ENCODE measurements at places on chromosomes 3 and 15.

- no peak for DNase-seq
These were observed 87.0 kb downstream of the CFAP20DC start for GRCh38 chr3:58962816-58963215.

DNA sequence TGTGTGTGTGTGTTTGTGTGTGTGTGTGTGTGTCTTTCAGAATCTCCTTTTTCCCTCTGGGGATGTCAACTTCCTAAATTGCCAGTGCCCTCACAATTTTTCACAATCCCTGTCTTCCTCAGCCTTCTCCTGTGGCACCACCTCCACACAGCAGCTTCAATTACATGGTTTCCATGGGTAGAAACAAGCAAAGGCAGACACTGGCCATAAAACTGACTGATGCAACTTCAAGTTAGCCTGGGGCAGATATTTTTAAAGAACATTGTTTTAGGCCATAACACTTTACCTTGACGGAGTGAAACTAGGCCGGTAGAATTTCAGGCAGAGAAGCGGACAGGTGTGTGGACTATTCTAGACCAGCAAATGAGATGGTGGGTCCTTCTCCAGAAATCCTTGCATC, 405.8 kb upstream of the SUCLG2 start:
- DNase-seq: no peak

DNA sequence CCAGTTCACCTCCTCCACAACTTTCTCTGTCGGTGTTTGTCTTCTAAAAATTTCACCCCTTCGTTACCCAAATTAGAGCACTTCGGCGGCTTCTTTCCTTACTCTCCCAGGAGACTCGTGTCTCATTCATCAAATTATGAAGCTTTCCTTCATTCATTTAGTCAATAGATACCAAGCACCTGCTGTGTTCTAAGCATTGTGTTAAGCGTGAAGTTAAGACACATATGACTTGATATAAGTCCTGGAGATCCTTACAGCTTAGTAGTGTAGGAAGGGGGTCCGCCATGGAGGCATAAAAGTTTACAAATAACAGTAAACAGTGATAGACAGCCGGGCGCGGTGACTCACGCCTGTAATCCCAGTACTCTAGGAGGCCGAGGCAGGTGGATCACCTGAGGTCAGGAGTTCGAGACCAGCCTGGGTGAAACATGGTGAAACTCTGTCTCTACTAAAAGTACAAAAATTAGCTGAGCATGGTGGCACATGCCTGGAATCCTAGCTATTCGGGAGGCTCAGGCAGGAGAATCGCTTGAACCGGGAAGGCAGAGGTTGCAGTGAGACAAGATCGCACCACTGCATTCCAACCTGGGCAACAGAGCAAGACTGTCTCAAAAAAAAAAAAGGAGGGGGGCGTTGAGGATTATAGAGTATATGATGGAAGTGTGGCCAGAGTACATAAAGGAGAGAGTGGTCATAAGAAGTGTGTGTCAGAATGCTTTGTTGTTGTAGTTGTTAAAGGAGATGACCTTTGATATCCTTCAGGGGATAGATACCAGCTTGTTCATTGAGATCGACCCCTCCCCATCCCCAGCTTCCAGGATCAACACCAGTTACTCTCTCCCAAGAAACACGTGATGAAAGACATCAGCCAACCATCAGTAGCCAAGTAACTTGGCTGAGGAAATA, 744 bp upstream of the CCDC32 start:
- DNase-seq: no peak

GRCh38 chr3:134630506-134630905, 20.3 kb downstream of the KY start:
- DNase-seq: no peak

DNA sequence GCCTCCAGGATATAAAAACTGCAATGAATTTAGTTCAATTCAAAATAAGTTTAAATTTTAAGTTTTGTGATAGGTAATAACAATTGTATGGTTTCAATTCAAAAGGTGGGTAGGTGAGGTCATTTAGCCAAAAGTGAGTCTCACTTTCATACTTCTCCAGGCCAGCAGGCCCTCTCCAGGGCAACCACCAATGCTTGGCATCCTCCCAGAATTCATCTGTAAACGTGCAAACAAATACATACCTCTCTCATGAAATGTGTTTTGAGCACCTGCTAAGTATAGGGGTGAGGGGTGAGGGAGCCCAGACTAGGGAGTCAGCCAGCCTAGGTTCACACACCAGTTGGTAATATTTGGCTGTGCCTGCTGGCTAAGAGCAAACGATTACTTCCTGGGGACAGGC, 22.0 kb upstream of the RBSN start:
- DNase-seq: no peak

DNA sequence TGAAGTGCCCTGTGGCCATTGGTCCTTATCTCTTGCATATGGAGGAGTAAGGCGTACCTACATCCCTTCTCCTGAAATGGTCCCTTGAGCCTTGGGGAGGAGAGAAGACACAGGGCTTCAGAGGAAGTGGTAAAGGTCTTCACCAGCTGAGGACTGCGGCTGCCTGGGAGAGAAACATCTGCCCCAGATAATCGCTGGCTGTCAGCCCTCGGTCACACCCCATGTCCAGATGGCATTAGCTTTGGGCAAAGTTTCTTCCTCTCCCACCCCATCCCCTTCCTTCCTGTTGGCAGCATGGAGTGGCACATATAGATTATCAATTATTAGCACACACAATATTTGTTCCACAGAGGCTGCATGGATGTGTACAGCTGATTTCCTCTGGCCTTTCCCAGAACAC, 61.6 kb downstream of the LRTM1 start:
- DNase-seq: no peak

DNA sequence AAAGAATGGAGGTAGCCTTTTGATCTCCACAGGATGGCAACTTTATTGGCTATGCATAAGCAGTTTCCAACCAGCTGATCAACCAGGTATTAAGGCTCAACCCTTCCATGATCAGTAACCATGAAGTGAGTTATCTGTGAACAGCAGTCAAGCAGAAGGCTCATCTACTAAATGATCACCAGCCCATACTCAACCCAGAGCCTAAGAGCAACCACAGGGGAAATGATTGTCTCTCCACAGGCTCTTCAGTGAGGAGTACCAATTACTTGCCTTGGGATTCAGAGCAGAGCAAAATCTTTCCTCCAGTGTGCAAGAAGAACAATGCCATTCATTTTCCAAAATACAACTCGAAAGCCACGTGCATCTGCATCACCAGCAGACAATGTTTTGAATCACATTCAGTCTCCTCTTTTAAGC, 754.8 kb downstream of the ROBO1 start:
- DNase-seq: no peak

DNA sequence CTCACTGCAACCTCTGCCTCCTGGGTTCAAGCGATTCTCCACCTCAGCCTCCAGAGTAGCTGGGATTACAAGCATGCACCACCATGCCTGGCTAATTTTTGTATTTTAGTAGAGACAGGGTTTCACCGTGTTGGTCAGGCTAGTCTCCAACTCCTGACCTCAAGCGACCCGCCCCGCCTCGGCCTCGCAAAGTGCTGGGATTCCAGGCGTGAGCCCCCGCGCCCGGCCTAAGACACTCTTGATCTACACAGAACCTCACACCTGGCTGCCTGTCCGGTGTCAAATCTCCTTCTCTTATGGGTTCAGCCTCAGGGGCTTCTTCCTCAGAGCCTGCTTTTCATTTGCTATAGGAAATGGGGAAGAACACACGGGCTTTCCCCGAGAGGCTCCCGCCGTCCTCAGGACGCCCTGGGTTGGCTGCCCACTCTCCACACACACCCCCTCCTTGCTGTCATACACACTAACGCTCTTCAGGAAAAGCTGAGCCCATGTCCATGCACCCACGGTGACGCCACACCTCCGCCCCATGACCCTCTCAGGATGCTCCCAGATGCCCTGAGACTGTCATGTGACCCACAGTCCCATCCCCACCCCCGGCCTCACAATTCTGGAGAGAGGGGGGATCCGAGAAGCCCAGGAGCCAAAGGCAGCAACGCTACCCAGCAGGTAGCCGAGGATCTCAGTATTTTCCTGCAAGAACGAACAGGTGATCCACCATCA, 10.4 kb downstream of the TMEM44 start:
- no peak for DNase-seq

GRCh38 chr15:42048080-42048820, 27.4 kb upstream of the PLA2G4E start:
- DNase-seq: no peak

- no peak for DNase-seq
These were observed 24.3 kb downstream of the PLA2G4F start for GRCh38 chr15:42131826-42132806.

- DNase-seq: no peak
These were observed 2.2 kb upstream of the IL17RC start for GRCh38 chr3:9914559-9915253.

DNA sequence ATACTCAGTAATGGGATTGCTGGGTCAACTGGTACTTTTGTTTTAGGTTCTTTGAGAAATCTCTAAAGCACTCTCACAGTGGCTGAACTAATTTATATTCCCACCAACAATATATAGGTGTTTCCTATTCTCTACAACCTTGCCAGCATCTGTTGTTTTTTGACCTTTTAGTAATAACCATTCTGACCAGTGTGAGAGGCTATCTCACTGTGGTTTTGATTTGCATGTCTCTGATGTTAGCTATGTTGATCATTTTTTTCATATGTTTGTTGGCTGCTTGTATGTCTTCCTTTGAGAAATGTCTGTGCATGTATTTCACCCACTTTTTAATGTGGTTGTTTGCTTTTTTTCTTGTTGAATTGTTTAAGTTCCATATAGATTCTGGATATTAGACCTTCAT, 98.2 kb upstream of the DCBLD2 start:
- DNase-seq: no peak

GRCh38 chr3:31004025-31004678, 109.7 kb upstream of the GADL1 start:
- peak; percentile 94 for DNase-seq

GRCh38 chr3:148090156-148090555, 607.5 kb upstream of the AGTR1 start:
- DNase-seq: no peak

DNA sequence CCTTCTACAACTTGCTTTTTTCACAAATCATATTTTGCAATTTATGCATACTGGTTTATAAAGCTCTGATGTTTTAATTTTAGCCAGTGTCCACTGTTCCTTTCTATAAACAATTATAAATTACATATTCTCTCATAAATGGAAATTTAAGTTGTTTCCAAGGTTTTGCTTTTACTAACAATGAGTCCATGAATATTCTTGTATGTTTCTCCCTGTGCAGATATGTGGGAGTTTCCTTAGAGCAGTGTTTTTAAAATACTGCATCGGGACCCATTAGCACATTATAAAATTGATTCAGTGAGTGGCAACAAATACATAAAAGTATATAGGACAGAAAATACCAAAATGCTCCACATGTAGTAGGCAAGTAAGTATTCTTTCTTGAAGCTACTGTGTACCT, 235.6 kb downstream of the PCCB start:
- DNase-seq: no peak

DNA sequence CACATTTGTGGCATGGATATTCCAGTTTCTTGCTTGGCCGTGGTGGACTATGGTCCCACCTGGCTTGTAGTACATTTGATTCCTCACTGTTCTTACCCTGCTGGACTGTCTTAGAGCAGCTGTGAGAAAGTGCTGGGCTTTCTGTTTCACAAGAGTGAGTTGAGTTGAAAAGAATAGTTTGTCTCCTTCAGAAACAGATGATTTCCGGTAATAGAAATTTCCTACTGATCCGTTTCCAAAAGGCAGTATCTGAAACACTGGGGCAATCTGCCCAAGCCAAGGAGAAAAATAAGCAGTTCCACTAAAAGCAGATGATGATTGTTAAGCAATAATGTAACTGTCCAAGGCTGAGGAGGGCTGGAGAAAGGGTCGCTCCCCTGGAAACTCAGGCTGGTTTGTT, 96.0 kb downstream of the SUCLG2 start:
- DNase-seq: no peak

DNA sequence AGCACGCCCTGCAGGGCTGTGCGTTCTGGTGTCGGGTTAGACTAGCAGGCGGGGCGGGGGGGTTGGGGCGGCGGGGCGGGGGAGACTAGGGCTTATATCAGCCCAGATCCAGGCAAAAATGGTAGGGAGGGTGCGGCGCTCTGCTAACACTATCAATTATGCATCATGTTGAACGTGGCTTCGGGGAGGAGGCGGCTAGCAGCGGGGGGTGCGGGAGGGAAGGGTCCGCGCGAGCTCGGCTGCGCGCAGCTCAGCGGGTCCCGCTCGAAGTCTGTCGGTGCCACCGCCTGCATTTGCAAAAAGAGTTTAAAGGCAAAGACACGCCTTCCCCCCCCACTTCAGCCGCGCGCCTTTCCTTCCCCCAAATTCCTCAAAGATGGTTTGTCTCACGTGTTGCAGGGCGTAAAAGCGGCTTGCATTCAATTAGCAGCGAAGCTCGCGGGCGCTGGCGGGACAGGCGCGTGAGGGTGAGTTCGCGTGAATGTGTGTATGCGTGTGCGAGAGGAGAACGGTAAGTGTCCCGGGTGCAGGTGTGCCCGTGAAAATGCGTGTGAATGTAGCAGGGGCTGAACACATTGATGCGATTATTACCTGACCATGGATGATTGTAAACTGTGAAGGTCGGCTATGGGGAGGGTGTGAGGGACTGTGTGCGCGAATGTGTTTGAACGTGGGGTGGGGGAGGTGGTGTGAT, at the start of gene ISLR2:
Gene ISLR2 (plus strand): TSS at position 432 of the 694 bp plus-strand sequence. CDS start 2,169 bp downstream, outside the sequence.
- DNase-seq: no peak

DNA sequence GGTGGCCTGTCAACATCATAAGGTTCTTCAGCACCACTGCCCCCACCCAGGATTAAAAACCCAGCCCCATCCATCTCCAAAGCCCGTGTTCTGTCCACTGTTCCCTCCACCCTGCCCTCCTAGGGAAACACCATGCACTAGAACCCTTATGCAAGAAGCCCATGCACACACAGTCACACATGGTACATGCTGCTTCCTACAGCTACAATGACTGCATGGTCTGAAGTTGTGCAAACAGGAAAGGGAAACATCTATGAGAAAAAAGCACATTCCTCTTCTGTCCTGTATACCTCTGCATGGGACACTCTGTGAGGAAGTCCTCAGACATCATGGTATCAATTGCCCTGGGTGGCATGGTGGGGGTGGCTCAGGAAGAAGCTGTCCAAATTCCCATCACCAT, 108.6 kb upstream of the MRPS22 start:
- DNase-seq: no peak
